ENCODE measurements at places on chromosomes 4 and X. TPM values are rescaled to one million over a fixed set of nuclear protein-coding genes. Genes with fewer than 3 reads are reported as not detected.

DNA sequence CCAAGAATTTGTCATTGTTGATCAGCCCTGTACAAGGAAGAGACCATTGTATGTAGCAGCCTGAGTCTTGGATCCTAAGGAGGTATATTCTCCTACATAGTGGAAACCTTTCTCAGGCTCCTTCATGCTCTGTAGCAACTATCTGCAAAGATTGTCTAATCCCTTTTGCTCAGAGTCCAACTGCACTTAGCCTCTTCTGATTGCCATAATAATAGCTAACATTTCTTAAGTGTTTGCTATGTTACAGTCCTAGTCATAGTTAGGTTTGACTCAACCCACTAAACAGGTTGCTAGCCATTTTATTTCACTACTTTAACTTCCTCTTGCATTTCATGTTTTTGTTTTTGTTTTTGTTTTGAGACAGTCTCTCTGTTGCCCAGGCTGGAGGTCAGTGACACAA lies 50.8 kb upstream of the SLC16A2 start:
- no peak for DNase-seq

DNA sequence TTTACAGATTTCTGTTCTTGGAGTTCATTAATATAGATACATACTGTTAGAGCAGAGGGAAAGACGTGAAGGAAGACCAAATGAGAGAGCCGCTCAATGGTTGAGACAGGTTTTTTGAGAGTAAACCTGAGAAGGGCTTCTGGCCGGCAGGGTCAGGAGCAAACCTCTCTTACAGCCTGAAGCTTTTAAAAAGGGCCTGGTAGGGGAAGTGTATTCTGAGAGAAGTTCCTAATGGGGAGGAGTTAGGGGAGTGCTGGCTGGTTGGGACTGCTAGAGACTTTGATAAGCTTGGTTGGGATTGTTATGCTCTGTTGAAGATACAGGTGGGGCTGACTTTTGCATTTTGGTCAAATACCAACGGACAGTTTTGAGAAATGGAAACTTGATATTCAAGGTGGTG lies 186.8 kb upstream of the PABPC4L start:
- no peak for DNase-seq

DNA sequence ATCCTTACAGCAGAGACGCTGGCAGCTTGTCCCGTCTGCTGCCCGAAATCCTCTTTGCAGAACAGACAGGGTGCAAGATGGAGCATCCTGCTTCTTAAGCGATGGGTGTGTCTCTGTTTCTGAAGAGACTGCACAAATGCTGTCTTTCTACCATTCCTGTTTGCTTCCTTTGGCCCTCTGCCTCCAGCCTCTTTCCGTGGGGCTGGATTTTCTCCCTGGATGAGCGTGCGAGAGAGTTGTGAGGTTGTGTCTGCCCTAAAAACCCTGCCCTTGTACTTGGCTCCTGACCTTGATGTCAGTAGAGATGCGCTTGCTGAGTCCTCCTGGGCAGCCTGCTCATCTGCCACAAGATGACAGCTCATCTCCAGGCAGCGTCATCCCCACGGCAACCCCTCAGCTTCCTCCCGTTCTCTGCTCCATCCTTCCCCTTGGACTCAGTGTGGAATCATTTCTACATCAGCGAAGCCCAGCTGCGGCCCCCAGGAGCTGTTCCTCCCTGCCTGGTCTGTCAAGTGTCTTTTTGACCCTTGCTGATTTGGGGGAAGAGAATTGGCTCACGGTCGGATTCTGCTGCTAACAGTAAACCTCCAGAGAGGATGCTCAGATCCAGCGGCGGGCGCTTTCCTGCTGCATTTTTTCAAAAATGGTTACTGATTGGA lies 246.2 kb downstream of the ASMT start:
- DNase-seq, result no peak

DNA sequence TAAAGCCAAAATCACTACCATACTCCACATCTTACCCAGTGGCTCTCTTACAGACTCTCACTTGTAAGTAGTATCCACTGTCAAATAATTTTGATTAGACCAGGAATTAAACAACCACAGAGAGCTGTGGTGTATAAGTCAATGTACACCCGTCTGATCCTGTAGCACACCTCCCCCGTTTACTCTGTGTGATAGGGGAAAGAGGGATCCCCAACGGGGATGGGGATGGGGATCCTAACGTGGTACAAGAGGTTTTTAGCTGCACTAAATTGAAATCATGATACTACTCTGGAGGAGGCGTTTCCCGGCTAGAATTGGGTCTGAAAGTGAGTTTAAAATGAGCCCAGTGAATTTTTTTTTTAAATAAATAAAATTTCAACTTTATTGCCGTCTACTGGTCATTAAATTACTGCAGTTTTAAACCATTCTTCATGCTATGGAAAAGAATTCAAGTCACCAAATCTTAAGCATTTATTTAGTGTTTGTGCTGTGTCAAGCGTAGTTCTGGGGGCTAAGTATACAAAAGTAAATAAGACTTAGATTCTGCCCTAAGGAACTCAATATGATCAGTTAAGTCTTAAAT lies 76.6 kb downstream of the INTS12 start:
- DNase-seq, result no peak

DNA sequence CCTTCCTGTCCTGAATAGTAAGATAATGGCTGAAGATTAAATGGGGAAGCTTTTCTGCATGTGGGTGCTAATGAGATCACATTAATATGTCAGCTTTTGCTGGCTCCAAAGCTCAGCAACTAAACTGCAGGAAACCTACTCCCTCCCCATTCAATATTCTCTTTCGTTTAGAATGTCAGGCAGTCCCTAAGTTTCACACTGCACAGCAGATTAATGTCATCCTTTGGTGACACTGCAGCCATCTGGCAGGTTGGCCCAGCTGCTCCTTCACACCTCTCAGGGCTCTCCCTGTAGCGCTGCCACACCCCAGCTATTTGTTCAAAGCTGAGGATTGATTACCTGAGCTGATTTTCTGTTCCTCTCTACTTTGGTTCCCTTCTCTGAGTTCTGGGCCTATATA lies 110.5 kb downstream of the KDR start:
- DNase-seq, result no peak

DNA sequence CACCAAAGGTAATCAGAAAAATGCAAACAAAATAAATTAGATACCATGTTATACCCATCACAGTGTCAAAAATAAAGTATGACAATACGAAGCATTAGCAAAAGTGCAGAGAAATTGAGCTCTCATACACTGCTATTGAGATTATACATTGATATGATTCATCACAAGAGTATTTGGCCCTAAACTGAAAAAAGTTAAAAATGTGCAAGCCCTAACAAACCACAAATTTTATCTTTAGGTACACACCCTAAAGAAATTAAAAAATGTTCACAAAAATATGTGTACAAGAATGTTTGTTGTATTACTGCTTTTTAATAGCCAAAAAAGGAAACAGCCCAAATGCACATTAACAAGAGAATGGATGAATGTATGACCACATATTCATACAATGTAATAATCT lies 137.9 kb upstream of the MAGEA10 start:
- DNase-seq, result no peak

DNA sequence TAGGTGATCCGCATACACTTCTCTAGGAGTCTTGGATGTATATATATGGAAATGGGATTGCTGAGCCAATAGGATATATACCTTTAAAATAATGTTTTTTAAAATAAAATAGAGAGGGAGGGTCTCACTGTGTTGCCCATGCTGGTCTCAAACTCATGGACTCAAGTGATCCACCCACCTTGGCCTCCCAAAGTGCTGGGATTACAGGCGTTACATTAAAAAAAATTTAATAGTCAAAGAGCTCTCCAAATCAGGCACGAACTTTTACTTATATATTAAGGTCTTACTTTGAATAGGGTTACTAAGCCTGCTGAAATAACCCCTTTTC lies 109.0 kb downstream of the GNL3L start:
- DNase-seq, result no peak

DNA sequence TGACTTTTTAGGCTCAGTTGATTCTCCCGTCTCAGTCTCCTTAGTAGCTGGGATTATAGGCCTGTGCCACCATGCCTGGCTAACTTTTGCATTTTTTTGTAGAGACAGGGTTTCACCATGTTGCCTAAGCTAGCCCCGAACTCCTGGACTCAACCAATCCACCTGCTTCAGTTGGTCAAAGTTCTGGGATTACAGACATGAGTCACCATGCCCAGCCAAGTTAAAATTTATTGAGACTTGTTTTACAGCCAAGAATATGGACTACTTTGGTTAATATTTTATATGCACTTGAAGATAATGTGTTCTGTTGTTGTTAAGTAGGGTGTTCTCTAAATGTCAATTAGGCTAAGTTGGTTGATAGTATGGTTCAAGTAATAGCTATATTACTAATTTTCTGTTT lies 58.7 kb downstream of the CYTL1 start:
- no peak for DNase-seq

- no peak for DNase-seq
Measured at GRCh38 chrX:139823806-139824205, 109.0 kb downstream of the ATP11C start.

- DNase-seq, result no peak
Measured at GRCh38 chr4:47674144-47674543, 163.7 kb downstream of the CORIN start.

DNA sequence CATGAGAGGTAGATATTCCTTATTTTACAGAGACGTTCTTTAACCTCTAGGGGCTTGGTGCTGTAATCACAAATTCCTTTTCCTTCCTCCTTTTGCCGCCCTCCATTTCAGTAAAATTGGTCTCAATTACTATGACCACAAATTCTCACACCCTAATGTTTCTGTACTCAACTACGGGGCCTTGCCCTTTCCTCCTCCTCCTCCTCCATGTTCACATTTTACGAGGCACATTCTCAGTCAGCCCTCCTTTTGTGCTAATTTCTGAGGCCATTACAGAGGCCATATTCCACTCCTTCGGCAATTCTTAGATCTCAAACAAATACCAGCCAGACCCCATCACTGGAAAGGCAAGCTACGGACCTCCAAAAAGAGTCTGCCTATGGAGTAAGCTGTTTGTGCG lies 92.1 kb downstream of the SH3KBP1 start:
- DNase-seq, result no peak

DNA sequence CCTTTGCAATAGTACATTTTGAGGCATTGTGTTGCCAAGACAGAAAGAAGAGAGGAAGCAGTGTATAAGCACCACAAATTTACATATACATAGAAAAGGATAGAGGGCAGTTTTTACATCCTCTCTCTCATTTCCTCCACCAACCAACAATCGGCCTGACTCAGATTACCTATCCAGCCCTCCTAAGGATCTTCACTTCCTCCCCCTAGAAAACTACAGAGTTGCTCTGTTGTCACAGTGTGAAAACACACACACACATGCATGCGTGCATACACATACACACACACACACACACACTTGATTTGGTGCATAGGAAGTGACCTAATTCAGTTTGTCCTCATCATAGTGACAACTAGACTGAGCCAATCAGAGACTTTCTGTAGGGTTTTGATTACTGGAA lies 98.8 kb upstream of the SPRY1 start:
- DNase-seq, result no peak

GRCh38 chr4:97197106-97197505 lies 946.2 kb downstream of the STPG2 start:
- no peak for DNase-seq

DNA sequence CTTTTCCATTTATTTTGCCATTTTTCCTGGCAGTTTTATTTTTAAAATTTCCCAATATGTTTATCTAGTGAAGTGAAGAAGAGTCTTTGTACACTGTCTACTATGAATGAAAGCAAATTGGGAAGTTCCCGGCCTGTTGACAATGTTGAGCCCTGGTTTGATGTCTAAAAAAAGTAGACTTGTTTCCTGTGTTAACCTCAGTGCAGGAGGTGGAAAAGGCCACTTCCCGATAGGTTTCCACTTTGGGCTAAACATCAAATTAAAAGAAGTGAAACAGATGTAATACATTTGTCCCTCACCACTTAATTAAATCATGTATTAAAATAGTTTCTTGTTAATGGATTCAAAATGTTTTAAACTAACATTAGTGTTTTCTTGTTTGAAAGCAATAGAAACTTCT lies 30.0 kb downstream of the BBS12 start:
- DNase-seq, result no peak

- peak; percentile 88 for DNase-seq
Measured at GRCh38 chrX:103687696-103688201, 1.2 kb upstream of the MORF4L2 start.

DNA sequence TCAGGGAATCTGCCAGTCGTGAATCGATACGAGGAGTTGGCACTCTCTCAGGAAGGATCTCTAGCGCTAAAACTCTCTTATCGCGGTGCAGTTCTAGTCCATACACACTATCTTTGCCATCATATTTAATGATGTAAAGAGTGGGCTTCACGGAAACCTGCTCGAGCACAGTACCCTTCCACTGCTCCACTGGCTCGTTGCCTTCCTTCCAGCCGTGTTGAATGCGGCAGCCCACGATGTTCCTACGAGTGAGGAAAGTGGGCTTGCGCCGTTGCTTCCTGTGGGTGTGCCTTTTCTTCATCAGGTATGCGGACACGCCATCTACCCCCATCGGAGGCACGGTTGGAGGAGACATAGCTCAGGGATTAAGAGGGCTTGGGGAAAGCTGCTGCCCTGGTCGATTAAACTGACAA lies 661 bp downstream of the SPIN4 start:
- DNase-seq, result no peak

- no peak for DNase-seq
Measured at GRCh38 chr4:77002321-77003107, 53.0 kb downstream of the SEPTIN11 start.

GRCh38 chrX:70998411-70999027 lies 67.6 kb upstream of the SLC7A3 start:
- peak; percentile 44 for DNase-seq

- no peak for DNase-seq
Measured at GRCh38 chrX:5242091-5242790, 986.4 kb downstream of the NLGN4X start.

DNA sequence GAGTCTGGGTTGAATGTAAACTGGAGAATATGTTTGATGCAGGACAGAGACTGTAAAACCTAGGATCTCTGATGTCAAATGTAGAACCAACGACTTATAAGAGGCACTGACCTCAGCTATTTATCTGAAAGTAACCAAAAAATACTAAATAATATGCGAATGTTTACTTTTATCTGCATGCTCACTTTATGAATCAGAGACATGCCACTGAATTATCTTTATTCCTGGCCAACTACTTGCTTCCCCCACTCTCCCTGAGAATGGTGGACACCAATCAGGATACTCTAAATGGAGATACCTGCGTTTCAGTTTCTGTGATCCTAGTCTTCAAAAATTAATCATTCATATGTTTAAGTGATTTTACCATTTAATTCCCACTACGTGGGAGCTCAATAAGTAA lies 1038.4 kb upstream of the PABPC4L start:
- no peak for DNase-seq

The PCDH11X gene
- 0.13 TPM for polyA plus RNA-seq

The RASL11B gene
- 39.6 TPM for polyA plus RNA-seq

The LRCH2 gene
- polyA plus RNA-seq, result 11.6 TPM

The FGFRL1 gene
- polyA plus RNA-seq, result 43.8 TPM

The ANKRD37 gene
- polyA plus RNA-seq, result 15.4 TPM

The ADGRG2 gene
- polyA plus RNA-seq, result 18.2 TPM

The CFAP299 gene
- polyA plus RNA-seq, result 0.84 TPM

The LIMCH1 gene
- 111 TPM for polyA plus RNA-seq

The OPRPN gene
- polyA plus RNA-seq, result not detected

The WAS gene
- 2.7 TPM for polyA plus RNA-seq

The RADX gene
- polyA plus RNA-seq, result 5.8 TPM

The AFF2 gene
- polyA plus RNA-seq, result 4.2 TPM

The HERC6 gene
- 8.8 TPM for polyA plus RNA-seq

Data from renal pelvis (tissue), 12 donors.